ENCODE measurements at places on chromosomes 7 and 10.

DNA sequence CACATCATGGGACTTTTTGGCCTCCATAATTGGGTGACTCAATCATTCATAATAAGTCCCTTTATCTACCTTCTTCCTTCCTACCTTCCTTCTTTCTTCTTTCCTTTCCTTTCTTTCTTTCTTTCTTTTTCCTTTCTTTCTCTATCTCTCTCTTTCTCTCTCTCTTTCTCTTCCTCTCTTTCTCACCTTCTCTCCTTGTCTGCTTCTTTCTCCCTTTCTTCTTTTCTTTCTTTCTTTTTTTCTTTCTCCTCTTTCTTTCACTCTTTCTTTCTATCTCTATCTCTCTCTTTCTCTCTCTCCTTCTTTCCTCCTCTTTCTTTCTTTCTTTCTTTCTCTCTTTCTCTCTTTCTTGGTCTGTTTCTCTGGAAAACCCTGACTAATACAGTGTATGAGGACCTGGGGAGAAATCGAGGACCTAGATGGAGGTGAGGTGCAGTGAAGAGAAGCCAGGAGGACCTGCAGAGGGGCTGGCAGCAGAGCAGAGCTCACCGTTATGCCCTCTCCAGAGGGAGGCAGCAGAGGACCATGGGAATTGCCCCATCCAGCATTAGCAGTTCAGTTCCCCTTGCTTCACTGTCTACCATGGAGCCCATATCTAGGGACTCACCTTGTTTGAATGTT lies 52.7 kb upstream of the BTRC start:
- DNase-seq = peak; percentile 85

GRCh38 chr7:121002757-121003200 lies 14.3 kb downstream of the CPED1 start:
- DNase-seq = no peak

- no peak for DNase-seq
Observed at GRCh38 chr10:44788147-44789129, 122.7 kb upstream of the TMEM72 start.

GRCh38 chr7:135341049-135341448 lies 107.4 kb downstream of the STRA8 start:
- DNase-seq = no peak

DNA sequence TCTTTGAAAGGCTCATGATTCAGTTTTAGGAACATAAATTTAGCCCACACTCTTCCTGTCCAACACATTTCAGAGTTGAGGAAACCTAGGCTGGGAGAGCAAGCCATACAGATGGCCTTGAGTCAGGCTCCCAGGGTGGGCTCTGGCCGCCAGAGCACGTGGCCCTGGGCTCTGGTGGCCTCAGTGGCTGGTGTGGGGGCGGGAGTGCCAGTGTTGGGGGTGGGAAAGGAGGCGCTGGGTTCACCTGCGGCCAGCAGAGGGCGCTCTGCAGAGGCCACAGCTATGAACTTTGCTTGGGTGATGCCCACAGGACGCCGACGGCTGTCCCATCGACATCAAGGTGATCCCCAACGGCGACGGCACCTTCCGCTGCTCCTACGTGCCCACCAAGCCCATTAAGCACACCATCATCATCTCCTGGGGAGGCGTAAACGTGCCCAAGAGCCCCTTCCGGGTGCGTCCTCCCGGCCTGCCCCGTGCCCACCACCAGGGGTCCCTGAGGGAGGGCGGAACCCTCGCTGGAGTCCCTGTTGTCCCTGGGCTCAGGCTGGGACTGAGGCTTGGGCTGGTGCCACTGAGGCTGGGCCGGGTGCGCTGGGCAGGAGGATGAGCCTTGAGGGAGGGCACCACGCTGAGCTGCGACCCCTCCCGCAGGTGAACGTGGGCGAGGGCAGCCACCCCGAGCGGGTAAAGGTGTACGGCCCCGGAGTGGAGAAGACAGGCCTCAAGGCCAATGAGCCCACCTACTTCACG lies 11.9 kb downstream of the FLNC start:
- DNase-seq = peak; percentile 43

GRCh38 chr10:113199459-113199858 lies 249.4 kb downstream of the TCF7L2 start:
- DNase-seq = peak; percentile 40

- DNase-seq = no peak
Observed at GRCh38 chr7:94039368-94040035, 35.3 kb upstream of the BET1 start.

DNA sequence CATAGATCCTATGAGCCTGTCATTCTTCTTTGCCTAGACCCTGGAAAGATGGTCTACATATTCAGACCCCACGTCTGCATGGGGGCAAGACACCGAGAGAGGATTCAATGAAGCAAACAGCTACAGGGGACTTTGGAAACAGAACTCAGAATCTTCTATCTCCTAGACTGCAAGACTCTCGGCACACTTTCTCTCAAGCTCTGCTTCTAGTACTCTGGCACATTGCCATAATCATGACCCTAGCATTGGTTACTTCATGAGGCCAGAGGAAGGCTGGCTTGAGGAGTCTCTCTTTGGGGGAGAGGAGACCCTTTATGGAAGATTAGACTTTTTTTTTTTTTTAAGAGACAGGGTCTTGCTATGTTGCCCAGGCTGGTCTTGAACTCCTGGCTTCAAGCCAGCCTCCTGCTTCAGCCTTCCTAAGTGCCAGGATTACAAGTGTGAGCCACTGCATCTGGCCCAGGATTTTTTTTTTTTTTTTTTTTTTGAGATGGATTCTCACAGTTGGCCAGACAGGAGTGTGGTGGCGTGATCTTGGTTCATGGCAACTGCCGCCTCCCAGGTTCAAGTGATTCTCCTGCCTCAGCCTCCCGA lies 20.7 kb downstream of the CCDC3 start:
- no peak for DNase-seq

GRCh38 chr7:69624435-69625230 lies 26.4 kb downstream of the AUTS2 start:
- DNase-seq = no peak

DNA sequence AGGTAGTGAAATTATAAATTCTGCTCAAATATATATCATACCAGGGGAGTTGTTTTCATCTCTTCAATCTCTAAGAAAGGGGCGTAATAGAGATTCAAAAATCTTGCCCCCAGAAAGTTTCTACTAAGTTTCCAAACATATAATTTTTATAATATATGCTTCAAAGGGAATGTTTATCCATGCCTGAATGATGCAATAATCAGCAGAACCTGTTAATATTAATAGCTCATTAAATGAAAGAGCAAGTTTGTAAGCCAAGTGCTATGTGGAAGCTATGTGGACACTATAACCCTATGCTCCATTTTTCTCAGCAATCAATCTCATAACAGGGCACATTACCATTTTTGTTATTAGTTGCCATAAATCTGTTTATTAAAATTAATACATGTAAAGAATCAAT lies 25.3 kb downstream of the VPS41 start:
- DNase-seq = no peak
